ENCODE measurements at places on chromosomes 16 and 17. TPM values are rescaled to one million over a fixed set of nuclear protein-coding genes. Genes with fewer than 3 reads are reported as not detected.
A peak's percentile ranks its signal among the peaks of the same experiment; 100 is the strongest.

- H3K36me3 ChIP-seq = peaks cover 9% of the 10 kb centered on the region
- H3K27ac ChIP-seq = peak overlapping the region; percentile 36
- H3K4me3 ChIP-seq = no peak overlapping the region
- H3K4me1 ChIP-seq = peaks cover 14% of the 10 kb centered on the region
Observed at GRCh38 chr16:48361540-48362144, 23.6 kb downstream of the SIAH1 start.

The CDC27 gene
- 52.2 TPM for total RNA-seq

The MYL4 gene
- 8.9 TPM for total RNA-seq

The TXNDC11 gene
- 22.9 TPM for total RNA-seq

The AP1G1 gene
- 26.7 TPM for total RNA-seq

DNA sequence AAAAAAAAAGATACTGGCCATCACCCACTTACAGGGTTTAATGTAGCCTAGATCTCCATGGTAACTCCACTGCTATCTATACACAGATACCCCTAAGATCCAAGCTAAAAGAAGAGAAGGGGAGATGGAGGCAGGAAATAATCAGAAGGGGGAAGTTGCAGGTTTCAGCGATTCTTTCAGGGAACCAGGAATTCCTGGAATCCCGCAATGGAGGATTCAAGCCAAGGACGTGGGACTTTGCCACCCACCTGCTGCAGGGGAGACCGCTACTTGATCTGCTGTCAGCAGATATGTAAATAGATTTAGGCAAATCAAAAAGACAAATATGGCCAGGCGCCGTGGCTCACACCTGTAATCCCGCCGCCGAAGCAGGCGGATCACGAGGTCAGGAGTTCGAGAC, 121.1 kb downstream of the AIPL1 start:
- H3K4me1 ChIP-seq = no peaks in the 10 kb centered on the region
- H3K4me3 ChIP-seq = no peak overlapping the region
- DNase-seq = no peak

The CNGB1 gene
- total RNA-seq = 0.19 TPM

- H3K36me3 ChIP-seq = peaks cover 77% of the 10 kb centered on the region
- H3K4me3 ChIP-seq = no peak overlapping the region
- DNase-seq = no peak
- no peak overlapping the region for H3K27ac ChIP-seq
Observed at GRCh38 chr16:67729636-67730248, 10.6 kb upstream of the GFOD2 start.

GRCh38 chr17:36198831-36199465, 2.4 kb upstream of the CCL3L1 start:
- H3K4me1 ChIP-seq = peaks cover 9% of the 10 kb centered on the region
- DNase-seq = no peak
- no peak overlapping the region for H3K4me3 ChIP-seq
- H3K27me3 ChIP-seq = peaks cover 13% of the 10 kb centered on the region

The MYH2 gene
- total RNA-seq = 0.09 TPM

- H3K4me3 ChIP-seq = no peak overlapping the region
- H3K27me3 ChIP-seq = no peaks in the 10 kb centered on the region
- H3K4me1 ChIP-seq = peaks cover 64% of the 10 kb centered on the region
Observed at GRCh38 chr16:57038166-57038565, 48.8 kb downstream of the NLRC5 start.

The SMIM5 gene
- total RNA-seq = 0.94 TPM

DNA sequence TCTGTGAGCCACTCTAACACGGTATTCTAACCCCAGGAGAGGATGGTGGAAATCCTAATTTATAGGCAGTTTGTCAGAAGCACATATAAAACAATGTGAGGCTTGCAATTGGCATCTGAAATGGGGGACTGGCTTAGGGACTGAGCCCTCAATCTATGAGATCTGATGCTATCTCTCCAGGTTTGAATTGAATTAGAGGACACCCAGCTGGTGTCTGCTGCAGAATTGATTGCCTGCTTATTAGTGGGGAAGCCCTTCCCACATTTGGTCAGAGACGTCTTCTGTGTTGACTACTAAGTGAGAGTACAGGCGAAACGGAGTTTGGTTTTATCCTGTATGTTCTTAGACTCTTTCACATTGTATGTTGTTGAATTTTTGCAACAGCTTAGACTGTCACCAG, 13.6 kb upstream of the TMIGD1 start:
- H3K27ac ChIP-seq = no peak overlapping the region
- H3K27me3 ChIP-seq = no peaks in the 10 kb centered on the region
- H3K4me1 ChIP-seq = no peaks in the 10 kb centered on the region
- no peak overlapping the region for H3K4me3 ChIP-seq
- H3K36me3 ChIP-seq = no peaks in the 10 kb centered on the region

- H3K27ac ChIP-seq = no peak overlapping the region
- no peak overlapping the region for H3K4me3 ChIP-seq
- H3K36me3 ChIP-seq = no peaks in the 10 kb centered on the region
- H3K4me1 ChIP-seq = no peaks in the 10 kb centered on the region
Observed at GRCh38 chr17:10992106-10992880, 154.4 kb upstream of the PIRT start.

The COIL gene
- 21.1 TPM for total RNA-seq

The RNF40 gene
- total RNA-seq = 42.4 TPM

GRCh38 chr17:76561332-76561731, 21.5 kb downstream of the PRCD start:
- no peak for DNase-seq
- H3K4me3 ChIP-seq = no peak overlapping the region
- peaks cover 28% of the 10 kb centered on the region for H3K4me1 ChIP-seq
- H3K27me3 ChIP-seq = no peaks in the 10 kb centered on the region
- peaks cover 29% of the 10 kb centered on the region for H3K36me3 ChIP-seq
- no peak overlapping the region for H3K27ac ChIP-seq

DNA sequence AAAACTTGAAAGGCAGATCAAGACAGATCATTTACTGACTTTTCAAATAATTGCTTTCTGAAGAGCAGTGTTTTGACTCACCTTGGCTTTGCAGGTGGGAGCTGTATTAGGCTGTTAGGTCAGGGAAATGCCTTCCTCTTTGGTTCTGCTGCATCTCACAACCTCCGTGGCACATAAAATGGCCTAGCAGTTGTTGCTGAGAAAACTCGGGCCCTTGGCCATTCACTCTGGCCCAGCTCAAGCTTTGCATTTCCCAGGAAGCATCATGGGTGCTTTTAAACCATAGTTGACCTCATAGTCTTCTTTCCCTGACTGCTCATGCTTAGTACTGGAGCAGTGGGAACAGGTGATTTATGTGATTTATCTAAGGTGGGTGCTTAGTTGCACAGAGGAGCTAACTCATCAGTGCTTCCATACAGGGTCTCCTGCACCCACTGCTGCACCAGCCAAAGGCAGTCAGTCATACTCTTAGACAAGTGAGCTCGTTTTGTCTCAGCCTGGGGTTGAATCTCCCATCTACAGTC, 83.6 kb downstream of the KSR1 start:
- H3K4me3 ChIP-seq = no peak overlapping the region
- no peak for DNase-seq
- no peaks in the 10 kb centered on the region for H3K27me3 ChIP-seq
- H3K4me1 ChIP-seq = peaks cover 45% of the 10 kb centered on the region

DNA sequence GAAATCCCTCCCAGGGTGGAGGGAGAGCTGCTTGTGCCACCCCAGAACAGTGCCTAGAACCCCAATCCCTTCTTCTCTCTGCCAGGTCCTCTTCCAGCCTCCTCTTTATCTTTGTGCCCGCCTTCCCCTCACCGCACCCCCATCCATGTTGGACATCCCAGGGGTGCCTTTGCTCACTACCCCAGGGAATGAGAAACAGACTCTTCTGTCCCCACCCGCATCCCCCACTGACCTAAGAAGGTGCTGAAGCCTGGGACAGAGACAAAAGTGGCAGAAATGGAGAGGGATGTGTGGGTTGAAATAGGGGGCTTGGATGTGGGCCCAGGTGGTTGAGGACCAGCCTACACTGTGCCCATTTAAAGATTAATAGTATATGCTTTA, 17.0 kb downstream of the ALOX15B start:
- H3K27ac ChIP-seq = no peak overlapping the region
- DNase-seq = no peak
- peaks cover 47% of the 10 kb centered on the region for H3K27me3 ChIP-seq
- H3K36me3 ChIP-seq = no peaks in the 10 kb centered on the region

- no peak overlapping the region for H3K27ac ChIP-seq
- no peak overlapping the region for H3K4me3 ChIP-seq
- H3K27me3 ChIP-seq = no peaks in the 10 kb centered on the region
- H3K4me1 ChIP-seq = no peaks in the 10 kb centered on the region
- DNase-seq = no peak
- H3K36me3 ChIP-seq = no peaks in the 10 kb centered on the region
Observed at GRCh38 chr16:84788920-84789391, 30.8 kb upstream of the CRISPLD2 start.

- H3K36me3 ChIP-seq = no peaks in the 10 kb centered on the region
- H3K27ac ChIP-seq = no peak overlapping the region
- H3K4me1 ChIP-seq = peaks cover 11% of the 10 kb centered on the region
- no peak for DNase-seq
- no peaks in the 10 kb centered on the region for H3K27me3 ChIP-seq
Observed at GRCh38 chr16:23506606-23506994, 3.7 kb downstream of the GGA2 start.

DNA sequence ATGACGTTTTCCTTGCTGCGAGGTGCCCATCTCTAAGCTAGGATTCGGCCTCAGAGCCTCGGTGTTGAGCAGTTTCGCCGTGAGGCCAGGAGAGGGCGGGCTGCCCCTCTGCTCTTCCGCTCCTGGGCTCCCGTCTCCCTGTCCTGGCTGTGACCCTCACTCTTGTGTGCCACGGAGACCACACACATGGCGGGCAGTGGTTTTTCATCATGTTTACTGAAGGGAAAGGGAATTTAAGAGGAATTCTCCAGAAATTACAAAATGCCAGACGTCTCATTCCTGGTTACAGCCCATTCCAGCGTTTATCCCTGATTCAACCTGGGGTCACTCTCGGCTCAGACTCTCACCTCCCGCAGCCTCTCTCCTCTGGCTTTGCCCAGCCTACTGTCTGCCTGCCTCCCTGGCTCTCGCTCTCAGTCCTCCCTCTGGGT, 96.8 kb upstream of the ELAC2 start:
- no peak overlapping the region for H3K4me3 ChIP-seq
- DNase-seq = no peak
- no peaks in the 10 kb centered on the region for H3K27me3 ChIP-seq
- no peak overlapping the region for H3K27ac ChIP-seq
- no peaks in the 10 kb centered on the region for H3K36me3 ChIP-seq
- H3K4me1 ChIP-seq = no peaks in the 10 kb centered on the region

The NPIPA2 gene
- total RNA-seq = 0.38 TPM

The CCP110 gene
- total RNA-seq = 12.9 TPM

DNA sequence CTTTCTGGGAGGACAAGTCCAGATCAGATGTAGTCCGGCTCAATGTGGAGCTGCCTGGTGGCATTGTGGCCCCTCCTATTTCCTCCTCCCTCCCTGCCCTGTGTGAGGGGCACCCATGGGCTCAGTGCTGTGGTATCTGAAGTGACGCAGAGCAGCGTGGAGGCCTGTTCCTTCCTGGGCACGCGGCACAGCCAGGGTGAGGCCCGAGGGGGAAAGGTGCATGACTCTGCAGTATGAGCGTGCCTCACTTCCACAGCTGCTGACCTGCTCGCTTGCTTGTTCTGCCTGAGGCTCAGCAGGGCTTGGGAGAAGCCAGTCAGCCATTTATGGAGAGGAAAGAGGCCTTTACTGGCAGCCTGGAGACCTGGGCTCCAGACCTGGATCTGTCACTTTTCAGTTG, 11.7 kb downstream of the TMEM238L start:
- peak overlapping the region; percentile 3 for H3K27ac ChIP-seq
- no peaks in the 10 kb centered on the region for H3K27me3 ChIP-seq
- no peak for DNase-seq
- H3K36me3 ChIP-seq = no peaks in the 10 kb centered on the region
- no peak overlapping the region for H3K4me3 ChIP-seq

- no peaks in the 10 kb centered on the region for H3K36me3 ChIP-seq
- no peak overlapping the region for H3K4me3 ChIP-seq
- no peak overlapping the region for H3K27ac ChIP-seq
- H3K4me1 ChIP-seq = peaks cover 6% of the 10 kb centered on the region
- no peaks in the 10 kb centered on the region for H3K27me3 ChIP-seq
Observed at GRCh38 chr16:88523309-88524161, 46.7 kb upstream of the ZC3H18 start.

GRCh38 chr16:82874672-82875071, 247.9 kb downstream of the CDH13 start:
- no peaks in the 10 kb centered on the region for H3K27me3 ChIP-seq
- no peaks in the 10 kb centered on the region for H3K36me3 ChIP-seq
- no peak overlapping the region for H3K27ac ChIP-seq
- no peaks in the 10 kb centered on the region for H3K4me1 ChIP-seq

GRCh38 chr16:58022601-58023371, 2.8 kb upstream of the MMP15 start:
- peaks cover 6% of the 10 kb centered on the region for H3K4me1 ChIP-seq
- peaks cover 12% of the 10 kb centered on the region for H3K36me3 ChIP-seq
- no peak overlapping the region for H3K27ac ChIP-seq

The KRT33B gene
- 1.7 TPM for total RNA-seq

DNA sequence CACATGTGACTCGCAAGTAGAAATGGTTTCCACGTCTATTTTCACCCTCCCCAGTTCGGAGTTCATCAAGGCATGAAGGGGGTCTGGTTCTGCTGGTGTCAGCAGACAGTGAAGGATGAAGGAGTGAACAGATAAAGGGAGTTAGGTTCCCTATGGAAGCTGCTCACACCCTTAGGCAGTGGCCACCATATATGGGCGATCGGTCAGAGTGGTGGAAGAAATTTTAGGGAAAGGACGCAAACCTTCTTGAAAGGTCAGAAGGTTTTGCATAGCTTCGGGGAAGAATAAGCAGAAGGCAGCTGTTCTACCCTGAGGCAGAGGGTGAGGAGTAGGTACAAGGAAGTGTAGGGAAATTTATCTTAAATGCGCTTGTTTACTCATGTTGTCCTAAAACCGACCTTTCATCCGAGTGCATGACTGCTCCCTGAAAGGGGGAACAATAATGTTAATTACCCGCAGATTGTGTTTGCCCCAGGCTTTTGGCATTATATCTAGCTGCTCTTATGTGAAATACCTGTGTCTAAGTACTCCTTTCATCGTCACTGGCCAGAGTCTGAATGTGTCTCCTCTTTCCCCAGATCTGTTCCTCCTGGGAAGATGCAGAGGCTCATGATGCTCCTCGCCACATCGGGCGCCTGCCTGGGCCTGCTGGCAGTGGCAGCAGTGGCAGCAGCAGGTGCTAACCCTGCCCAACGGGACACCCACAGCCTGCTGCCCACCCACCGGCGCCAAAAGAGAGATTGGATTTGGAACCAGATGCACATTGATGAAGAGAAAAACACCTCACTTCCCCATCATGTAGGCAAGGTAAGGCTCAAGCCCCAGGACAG, 12.5 kb downstream of the CDH5 start:
- no peaks in the 10 kb centered on the region for H3K36me3 ChIP-seq
- DNase-seq = no peak
- no peaks in the 10 kb centered on the region for H3K4me1 ChIP-seq
- H3K27ac ChIP-seq = no peak overlapping the region
- H3K27me3 ChIP-seq = no peaks in the 10 kb centered on the region

GRCh38 chr17:81438688-81439087, 43.4 kb downstream of the BAHCC1 start:
- no peak for DNase-seq
- peaks cover 8% of the 10 kb centered on the region for H3K36me3 ChIP-seq
- H3K4me1 ChIP-seq = peaks cover 22% of the 10 kb centered on the region
- H3K27me3 ChIP-seq = peaks cover 14% of the 10 kb centered on the region

- peaks cover 17% of the 10 kb centered on the region for H3K4me1 ChIP-seq
- no peak for DNase-seq
- H3K4me3 ChIP-seq = peak overlapping the region; percentile 92
- H3K36me3 ChIP-seq = peaks cover 33% of the 10 kb centered on the region
- no peaks in the 10 kb centered on the region for H3K27me3 ChIP-seq
Observed at GRCh38 chr17:44187131-44187899, 543 bp downstream of the TMUB2 start.

The KRT12 gene
- 0.52 TPM for total RNA-seq

- no peaks in the 10 kb centered on the region for H3K36me3 ChIP-seq
- DNase-seq = no peak
- H3K27ac ChIP-seq = no peak overlapping the region
Observed at GRCh38 chr16:69607674-69608073, 41.9 kb downstream of the NFAT5 start.

Data from thymus (tissue), 14 donors.